ENCODE measurements at places on chromosomes 5 and 9.

GRCh38 chr5:152514827-152515397 is 109.8 kb upstream of the NMUR2 start:
- DNase-seq = no peak

- DNase-seq = no peak
Measured at GRCh38 chr5:14086261-14086660, 56.9 kb upstream of the TRIO start.

DNA sequence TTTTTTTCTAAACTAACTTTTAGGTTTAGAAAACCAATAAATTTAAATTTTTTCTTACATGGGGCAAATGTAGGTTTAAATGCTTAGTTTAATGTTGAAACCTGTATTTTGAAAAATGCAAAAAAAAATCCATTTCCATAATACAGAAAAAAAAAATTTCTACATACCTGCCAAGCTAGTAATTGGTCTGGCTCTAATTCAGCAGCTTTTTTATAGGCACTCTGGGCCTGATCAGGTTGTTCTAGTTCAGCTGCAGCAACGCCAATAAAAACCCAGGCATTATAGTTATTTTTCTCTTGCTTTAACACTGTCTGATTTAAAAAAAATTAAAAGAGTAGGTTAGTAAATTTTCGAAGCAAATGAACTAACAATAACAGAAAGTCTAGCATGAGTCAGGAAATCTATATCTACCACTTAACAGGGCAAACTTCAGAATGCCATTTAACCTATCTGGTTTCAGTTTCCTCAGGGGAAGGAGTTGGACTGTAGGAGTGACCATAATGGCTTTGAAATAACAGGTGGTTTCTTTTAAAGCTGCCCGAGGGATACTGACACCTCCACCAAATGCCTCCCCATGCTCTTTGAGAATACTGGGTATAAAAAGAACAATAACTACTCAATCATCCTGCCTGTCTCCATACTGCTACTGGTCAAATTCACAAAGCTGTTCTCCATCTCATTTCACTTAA is 11.6 kb downstream of the SKIC3 start:
- no peak for DNase-seq

- no peak for DNase-seq
Measured at GRCh38 chr5:119681734-119682133, 52.4 kb downstream of the FAM170A start.

DNA sequence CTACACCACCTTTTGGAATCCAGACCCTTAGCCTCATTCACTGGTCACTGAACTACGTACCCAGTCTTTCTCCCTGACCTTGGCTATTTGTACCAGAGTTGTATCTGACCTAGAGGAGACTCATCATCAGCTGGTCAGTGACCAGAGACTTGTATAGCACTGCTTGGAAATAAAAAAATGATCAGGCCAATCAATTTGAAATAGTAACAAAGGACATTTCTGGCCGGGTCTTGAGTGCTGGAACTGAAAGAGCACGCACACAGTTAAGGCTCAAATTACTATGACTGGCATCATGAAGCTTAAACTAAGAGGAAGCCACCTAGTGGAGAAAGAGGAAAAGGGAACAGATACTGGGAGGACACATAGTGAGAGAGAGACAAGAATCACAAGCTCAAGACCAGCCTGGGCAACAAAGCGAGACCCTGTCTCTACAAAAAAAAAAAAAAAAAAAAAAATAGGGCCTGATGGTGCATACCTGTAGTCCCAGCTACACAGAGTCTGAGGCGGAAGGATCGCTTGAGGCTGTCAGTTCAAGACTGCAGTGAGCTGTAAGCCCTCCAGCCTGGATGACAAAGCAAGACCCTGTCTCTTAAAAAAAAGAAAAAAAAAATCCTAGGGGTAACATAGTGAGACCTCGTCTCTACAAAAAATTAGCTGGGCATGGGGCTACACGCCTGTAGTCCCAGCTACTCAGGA is 12.8 kb upstream of the SRP19 start:
- no peak for DNase-seq

DNA sequence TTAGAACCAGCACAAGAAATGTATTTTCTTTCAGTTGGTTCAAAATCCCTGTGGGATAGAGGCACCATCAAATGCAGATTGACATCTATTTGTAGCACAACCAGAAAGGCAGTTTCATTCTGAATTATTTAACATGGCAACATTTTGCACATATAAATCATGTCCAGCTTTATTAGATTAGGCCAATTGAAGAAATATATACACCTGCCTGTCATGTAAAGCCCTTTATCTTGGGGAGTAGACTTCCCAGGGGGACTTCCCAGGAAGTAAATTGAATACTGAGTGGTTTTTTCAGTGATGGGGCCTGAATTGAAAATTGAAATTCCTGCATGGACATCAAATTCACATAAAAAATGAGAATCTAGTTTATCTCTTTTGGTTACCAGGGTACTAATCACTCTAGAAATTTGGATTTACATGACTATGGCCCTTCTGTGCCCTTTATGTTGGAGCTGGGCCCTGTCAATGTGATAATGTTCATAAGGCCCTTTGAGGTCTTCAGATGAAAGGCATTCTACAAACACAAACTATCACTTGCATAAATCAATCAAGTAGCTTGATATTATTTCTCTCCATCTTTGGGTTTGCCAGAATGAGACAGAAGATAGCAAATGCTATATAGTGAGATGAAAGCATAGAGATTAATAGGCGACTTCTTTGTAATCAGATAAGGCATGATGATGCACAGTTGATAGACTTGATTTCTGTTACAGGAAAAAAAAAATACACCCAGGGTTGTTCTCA is 26.2 kb upstream of the ZNF608 start:
- DNase-seq = no peak

- DNase-seq = no peak
Measured at GRCh38 chr9:129264388-129264787, 86.3 kb upstream of the IER5L start.

DNA sequence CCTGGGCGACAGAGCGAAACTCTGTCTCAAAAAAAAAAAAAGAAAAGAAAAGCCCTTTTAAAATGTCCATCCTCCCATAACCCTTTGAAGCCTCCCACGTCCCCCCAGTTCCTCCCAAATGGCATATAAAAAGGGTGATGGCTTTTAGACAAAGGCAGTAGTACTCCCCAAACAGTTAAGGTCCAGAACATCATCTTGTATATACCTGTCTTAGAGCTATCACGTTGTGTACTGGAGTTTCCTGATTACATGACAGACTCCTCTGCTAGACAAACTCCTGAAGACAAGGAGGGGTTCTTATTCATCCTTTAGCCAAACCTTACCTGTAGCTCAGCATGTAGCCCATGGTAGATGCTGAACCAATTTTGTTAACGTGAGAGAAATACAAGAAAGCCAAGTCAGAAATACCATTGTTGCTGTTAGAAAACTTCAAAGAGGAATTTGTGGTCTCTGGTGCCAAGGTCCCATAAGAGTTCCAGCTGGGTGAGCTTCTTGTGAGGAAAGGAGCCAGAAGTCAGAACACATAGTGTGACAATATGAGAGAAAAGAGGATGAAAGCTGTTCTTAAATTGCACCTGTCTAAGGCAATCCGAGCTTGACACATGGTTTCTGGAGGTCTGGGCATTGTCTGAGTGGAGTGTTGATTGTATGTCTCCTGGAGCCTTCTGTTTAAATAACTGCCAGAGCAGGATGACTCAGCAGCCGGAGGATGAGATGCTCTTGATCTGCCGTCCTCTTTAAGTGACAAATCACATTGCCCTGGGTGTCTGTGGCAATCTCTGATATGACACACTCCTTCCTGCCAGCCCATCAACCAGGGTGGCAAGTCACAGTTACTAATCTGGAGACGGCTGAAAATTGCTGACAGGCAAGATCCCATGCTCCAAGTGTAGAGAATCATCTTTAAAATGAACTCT is 69.1 kb downstream of the ARRDC3 start:
- DNase-seq = peak; percentile 91

GRCh38 chr9:27688954-27689353 is 115.7 kb upstream of the C9orf72 start:
- DNase-seq = no peak

DNA sequence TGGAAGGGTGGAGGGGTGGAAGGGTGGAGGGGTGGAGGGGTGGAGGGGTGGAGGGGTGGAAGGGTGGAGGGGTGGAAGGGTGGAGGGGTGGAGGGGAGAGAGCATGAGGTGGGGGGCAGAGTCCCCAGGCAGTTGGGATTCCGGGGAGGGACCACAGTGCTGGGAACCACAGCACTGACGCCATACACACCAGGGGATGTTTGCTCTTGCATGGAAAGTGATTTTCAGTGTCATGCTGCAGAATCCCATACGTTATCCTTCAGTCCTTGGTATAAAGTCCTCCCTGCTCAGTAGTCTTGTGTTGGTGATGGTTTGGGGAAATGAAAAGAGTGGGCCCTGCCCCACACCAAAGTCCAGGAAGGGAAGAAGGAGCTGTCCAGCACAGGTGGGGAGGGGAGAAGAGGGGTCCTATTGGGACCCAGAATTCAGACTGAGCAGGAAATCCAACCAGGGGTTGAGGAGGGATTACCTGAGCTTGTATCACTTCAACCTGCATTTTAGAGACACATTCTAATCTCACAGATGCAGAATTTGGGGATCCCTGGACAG is 5.5 kb upstream of the FIBCD1 start:
- DNase-seq = no peak

- DNase-seq = no peak
Measured at GRCh38 chr5:83428126-83428525, 43.4 kb upstream of the VCAN start.

DNA sequence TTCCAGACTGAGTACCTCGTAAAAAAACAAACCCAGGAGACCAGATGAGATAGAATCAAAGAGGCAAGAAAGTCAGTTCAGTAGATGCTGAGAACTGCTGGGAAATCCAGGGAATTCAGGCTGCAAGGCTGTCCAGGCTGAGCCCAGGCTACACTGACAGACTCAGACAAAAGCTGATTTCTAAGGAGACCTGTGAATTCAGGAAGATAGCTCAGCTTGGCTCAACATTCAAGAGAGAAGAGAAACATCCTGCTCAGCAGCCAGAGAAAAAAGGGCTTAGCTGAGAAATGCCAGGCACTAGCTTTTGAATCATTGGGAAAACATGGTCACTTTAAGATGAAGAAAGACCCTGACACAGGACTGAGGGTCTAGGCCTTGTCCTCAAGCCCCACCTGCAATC is 118.2 kb upstream of the SLC44A1 start:
- DNase-seq = no peak

DNA sequence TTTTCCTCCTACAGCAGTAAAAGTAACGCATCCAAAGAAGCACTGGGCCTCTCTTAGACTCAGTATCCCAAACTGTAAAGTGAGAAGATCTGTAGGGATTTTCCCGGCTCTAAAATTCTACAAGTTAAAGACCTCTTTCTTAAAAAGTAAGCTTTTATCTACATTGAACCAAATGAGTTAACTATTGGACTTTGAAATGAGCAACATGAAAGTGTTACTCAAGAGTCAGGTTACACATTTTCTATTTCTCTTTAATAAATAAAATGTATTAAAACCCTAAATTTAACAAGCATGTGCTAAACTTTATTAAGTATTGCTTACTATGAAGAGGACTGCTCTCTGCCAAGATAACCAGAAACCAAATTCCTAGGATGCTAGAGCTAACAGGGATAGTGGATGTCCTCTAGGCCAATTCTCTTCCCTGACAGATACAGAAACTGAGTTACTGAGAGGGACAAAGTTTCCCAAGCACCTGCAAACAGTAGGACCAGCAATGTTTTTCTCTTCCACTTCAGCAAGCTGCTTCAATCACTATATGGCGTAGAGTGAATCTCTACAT is 21.7 kb downstream of the NFIB start:
- no peak for DNase-seq

- no peak for DNase-seq
Measured at GRCh38 chr5:20524991-20525529, 537.1 kb upstream of the CDH18 start.

DNA sequence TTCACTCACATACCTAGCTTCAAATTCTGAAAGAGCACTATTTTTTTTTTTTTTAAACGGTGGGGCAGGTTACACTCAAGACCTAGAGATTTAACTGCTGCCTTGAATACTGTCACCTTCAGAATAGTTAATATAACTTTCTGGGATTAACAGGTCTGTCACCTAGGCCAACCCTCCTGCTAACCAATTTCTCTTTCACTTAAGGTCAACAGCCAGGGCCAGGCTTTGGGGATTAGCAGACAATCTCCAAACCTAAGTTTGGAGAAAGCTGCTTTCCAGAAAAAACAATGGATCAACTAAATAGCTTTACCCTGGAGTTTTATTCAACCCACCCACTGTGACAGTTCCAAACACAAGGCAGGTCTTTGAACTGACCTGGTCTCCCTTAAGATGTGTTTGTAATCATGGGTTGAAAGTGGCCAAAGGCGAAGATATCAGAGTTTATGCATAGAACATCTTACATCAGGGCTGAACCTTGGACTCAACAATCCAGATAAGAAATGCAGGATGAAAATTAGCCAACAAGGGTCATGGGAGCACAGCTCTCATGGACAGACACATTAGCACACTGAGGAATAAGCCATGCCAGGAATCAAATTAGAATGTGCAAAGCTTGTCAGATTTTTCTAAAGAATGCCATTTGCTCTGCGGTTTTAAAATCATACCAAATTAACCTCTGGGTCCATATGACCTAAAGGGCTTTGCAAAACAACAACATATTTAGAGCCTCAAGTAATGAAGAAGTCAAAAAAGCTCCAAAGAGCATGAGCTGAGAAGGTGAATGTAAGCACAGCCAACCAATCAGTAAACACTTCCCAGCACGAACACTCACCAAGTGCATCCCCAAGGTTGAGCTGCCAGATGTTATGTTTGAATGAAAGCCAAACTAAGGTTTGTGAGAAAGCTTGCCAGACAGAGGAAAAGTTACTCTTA is 538.5 kb upstream of the DMAC1 start:
- no peak for DNase-seq

- no peak for DNase-seq
Measured at GRCh38 chr5:131641494-131641893, 6.5 kb upstream of the RAPGEF6 start.

All from CD4-positive, alpha-beta T cell (primary cell).